ENCODE measurements at places on chromosomes 12 and 14.
A peak's percentile ranks its signal among the peaks of the same experiment; 100 is the strongest.

GRCh38 chr12:120121766-120122293, 5.3 kb upstream of the RAB35 start:
- DNase-seq, result no peak

DNA sequence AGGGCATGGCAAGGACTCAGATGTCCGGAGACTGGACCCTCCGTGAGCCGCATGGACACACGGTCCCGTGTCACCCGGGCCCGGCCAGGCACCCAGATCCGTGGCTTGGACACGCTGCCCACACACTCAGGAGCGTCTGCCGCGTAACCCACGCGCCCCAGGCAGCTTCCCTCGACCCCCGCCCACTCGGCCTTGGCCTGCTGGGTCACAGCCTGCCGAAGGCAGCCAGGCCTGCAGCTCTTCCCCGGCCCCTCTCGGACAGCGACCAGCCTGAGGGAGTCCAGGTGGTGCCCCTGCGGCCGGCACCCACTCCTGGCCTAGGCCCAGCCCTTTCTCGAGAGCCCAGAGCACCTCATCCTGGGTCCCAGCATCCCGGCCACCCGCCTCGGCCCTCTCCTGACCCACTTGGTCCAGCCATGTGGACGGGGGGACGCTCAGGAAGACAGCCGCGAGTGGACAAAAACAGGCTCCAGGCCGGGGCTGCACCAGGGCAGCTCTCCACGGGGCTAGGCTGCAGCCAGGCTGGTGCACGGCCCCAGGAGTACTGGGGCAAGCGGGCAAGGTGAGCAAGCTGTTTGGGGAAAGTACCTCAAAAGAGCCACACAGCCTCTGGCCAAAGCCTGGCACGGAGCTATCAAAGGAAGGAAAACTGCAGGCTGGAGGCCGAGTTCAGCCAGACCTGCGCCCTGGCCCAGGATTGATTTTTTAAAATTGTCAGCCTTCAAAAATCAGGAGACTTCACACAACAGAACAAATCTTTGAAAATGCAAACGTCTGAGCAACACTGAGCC, 6.5 kb downstream of the AKT1 start:
- DNase-seq, result no peak

DNA sequence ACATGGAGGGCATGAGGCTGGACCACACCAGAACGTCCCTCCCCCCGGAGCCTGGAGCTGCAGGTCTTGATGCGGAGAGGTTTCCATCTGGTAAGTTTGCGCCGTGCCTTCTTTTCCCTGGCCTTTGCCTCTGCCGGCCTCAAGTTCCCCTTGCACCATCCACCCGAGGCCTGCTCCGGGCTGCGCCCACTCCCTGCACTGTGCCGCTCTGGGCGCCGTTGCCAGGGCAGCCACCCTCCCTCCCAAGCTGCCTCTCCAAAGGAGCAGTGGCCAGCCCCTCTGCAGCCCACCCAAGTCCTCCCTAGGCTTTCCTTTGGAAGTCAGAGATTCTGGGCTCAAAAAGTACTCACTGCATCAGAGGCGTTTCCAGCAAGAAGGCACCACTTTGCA, 46.2 kb upstream of the MEG3 start:
- no peak for DNase-seq

DNA sequence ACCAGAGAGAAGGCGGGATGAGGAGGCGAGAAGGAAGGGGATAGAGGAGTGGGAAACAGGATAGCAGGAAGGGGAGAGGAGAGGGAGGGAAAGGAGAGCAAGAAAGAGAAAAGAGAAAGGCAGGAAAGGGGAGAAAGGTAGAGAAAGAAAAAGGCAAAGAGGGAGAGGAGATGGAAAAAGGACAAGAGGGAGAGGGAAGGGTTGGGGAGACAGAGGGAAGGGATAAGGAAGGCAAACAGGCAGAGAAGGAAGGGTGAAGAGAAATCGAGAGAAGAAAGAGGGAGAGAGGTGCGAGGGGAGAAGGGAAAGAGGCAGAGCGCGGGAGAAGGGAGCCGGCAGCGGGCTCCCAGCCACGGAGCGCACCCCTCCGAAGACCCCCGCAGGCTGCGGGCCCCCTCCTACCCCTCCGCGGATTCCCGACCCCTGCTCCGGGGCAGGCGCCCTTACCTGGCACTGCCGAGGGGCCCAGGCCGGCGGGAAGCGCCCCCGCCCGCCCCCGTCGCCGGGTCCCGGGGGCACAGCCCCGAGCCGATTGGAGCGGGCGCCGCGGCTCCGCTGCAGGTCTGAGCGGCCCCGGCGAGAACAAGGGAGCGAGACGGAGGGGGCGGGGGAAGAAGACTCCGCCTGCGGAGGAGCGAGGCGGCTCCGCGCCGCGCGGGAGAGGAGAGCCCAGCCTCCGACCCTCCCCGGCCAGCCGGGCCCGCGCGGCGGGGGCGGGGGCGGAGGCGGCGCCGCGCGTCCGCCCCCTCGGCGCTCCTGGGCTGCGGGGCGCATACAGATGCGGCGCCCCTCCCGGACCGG, at the start of gene CDH24:
TSS of gene CDH24 (minus strand) at position 565 of the 801 bp plus-strand sequence. CDS start 1,787 bp downstream, outside the sequence.
- DNase-seq, result peak; percentile 72

- no peak for DNase-seq
Observed at GRCh38 chr14:48792376-48793024, 793.7 kb downstream of the RPS29 start.

- DNase-seq, result peak; percentile 78
Observed at GRCh38 chr14:104805326-104805678, 4.4 kb downstream of the ZBTB42 start.

DNA sequence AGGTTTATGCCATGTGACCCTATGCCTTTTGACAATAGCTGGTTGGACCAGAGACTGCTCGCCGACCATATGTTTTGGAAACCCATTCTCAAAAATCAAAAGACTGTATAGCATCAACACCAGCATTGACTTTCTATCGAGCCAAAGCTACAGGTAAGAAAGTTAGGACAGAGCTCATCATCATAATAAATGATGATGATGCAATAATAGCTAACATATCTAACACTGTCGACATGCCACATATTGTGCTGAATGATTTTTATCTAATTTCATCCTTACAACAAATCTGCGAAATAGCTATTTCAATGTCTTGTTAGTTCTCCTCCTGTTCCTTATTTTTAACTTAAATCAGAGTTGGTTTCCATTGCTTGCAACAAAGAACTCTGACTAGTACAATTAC, 102.9 kb downstream of the EGLN3 start:
- DNase-seq, result no peak

DNA sequence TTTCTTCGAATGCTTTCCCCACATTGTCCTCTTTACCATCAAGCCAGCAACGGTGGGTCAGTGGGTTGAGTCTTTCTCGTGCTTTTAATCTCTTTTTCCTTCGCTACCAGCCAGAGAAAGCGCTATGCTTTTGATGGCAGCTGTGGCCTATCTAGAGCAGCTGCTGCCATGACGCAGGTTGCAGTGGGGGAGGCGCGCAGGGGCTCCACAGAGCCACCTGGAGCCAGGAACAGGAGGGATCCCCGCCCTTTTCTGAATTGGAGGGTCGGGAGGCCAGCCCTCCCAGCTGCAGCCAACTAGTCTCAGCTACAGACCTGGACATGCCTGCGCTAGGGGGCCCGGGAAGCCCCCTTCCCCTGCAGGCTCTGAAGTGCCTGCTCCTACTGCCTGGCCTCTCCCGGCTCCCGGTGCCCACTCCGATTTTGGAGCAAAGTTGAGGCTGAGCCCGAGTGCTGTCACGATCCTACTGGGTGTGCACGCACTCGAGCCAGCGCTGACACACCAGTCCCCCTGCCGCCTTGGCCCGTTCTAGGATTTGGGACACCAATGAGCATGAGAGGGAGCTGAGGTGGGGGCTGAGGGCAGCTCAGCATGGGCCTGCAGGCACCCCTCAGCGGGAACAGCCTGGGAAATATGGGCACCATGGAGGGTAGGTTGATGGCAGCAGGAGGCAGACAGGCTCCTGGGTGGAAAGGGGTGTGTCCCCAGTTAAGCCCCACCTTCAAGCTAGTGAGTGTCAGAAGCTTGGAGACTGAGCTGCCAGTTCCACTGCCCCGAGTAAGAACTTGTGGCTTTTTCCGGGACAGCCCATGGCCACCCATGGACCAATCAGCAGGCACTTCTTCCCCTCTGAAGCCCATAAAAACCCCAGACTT, 784.2 kb downstream of the SLC6A15 start:
- DNase-seq, result no peak

All from MCF 10A (cell line).